ENCODE measurements at places on chromosomes 1 and 21.

DNA sequence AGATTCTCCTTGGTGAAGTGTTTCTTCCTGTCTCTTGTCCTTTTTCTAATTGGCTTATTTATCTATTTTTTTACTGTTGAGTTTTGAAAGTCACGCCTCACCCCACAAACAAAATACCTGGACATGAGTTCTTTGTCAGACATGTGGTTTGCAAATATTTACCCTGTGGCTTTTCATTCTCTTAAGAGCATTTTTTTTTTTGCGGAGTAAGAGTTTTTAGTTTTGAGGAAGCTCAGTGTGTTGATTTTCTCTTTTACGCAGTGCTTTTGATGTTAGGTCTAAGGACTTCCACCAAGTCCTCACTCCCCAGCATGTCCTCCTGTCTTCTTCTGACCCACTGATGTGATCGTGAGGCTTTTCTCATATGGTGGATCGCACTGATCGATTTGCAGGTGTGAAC lies 7.6 kb downstream of the DFFB start:
- DNase-seq = no peak

GRCh38 chr1:26121854-26122773 lies 10.5 kb downstream of the PDIK1L start:
- no peak for DNase-seq

DNA sequence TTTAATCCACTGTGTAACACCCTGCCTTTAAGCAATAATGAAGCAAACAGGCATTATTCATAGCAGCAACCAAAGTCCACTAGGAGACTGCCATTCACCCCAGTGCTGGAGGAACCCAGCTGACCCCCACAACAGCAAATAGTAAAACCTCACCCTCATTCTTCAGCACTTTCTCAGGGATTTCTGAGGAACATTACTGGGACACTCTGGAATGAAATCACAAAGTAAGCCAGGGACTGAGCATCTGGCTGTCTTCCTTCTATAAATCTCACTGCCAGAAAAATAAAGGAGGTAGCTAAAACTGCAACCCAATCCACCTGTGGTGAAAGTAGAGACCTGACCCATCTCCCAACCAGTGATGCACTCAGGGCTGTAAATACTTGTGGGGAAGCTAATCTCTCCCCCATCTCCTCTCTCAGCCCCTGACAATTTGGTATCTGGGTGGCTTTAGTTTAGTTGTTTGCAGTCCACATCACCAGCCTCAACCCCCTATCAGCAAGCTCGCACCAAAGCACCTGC lies 47.1 kb downstream of the COL6A1 start:
- DNase-seq = no peak

- no peak for DNase-seq
Measured at GRCh38 chr1:221981461-221981860, 239.6 kb upstream of the DUSP10 start.

- no peak for DNase-seq
Measured at GRCh38 chr1:205162301-205162700, 40.5 kb upstream of the RBBP5 start.

- no peak for DNase-seq
Measured at GRCh38 chr21:38997051-38997842, 186.0 kb downstream of the PSMG1 start.

DNA sequence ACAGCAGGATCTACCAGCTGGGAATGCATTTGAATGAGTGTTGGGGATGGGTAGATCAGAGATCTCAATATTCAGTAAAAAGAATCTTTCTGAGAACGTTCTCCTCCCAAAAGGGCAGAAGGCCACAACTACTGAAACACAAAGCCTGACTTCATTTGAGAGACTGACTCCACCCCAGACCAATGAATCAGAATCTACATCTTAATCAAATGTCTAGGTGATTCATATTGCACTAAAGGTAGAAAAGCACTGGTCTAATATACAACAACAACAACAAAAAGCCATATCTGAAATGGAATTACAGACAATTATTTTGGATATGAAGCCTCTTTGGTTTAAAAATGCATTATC lies 123.9 kb downstream of the SMYD3 start:
- DNase-seq = no peak
